ENCODE measurements at places on chromosomes 3 and 15. TPM values are rescaled to one million over a fixed set of nuclear protein-coding genes. Genes with fewer than 3 reads are reported as not detected.

The LRTM1 gene
- not detected for total RNA-seq

The SNTN gene
- total RNA-seq, result not detected

The EOMES gene
- total RNA-seq, result not detected

The GPR149 gene
- total RNA-seq, result not detected

The FMN1 gene
- 6.2 TPM for total RNA-seq

The FAN1 gene
- 7.6 TPM for total RNA-seq

The PLXND1 gene
- total RNA-seq, result 61.4 TPM

The BTD gene
- total RNA-seq, result 15.3 TPM

The EEF1AKMT4 gene
- 8.1 TPM for total RNA-seq

The ABTB1 gene
- total RNA-seq, result 25.2 TPM

The MASP1 gene
- total RNA-seq, result 1.8 TPM

The POC1A gene
- total RNA-seq, result 8.7 TPM

The PLIN1 gene
- 0.72 TPM for total RNA-seq

The PPARG gene
- 48.1 TPM for total RNA-seq

The GATM gene
- total RNA-seq, result 0.96 TPM

The IL16 gene
- 2.7 TPM for total RNA-seq

The PKM gene
- 1,015 TPM for total RNA-seq

The AADACL2 gene
- total RNA-seq, result not detected

The CGNL1 gene
- total RNA-seq, result 0.39 TPM

The MTMR10 gene
- 8.5 TPM for total RNA-seq

The UBAP1L gene
- total RNA-seq, result 2.5 TPM

The DCBLD2 gene
- 148 TPM for total RNA-seq

The TMEM212 gene
- not detected for total RNA-seq

The DNAH12 gene
- not detected for total RNA-seq

The LRRC31 gene
- total RNA-seq, result not detected

The MYD88 gene
- total RNA-seq, result 39.7 TPM

The NEK4 gene
- 12.2 TPM for total RNA-seq

The CA12 gene
- total RNA-seq, result 10.3 TPM

The RAB27A gene
- 13.1 TPM for total RNA-seq

The STXBP5L gene
- not detected for total RNA-seq

The GABRG3 gene
- total RNA-seq, result not detected

The EXD1 gene
- not detected for total RNA-seq

The OR5K2 gene
- total RNA-seq, result not detected

The SMAD6 gene
- total RNA-seq, result 5.3 TPM

The UROC1 gene
- total RNA-seq, result not detected

The EFCC1 gene
- 0.65 TPM for total RNA-seq

The UPK1B gene
- total RNA-seq, result not detected

The CFAP92 gene
- total RNA-seq, result 0.40 TPM

The NPAP1 gene
- not detected for total RNA-seq

The FBN1 gene
- total RNA-seq, result 283 TPM

The SPTSSB gene
- total RNA-seq, result not detected

The PLA1A gene
- total RNA-seq, result not detected

The FAM174B gene
- total RNA-seq, result 0.16 TPM

The GOLGA6D gene
- not detected for total RNA-seq

The HCLS1 gene
- total RNA-seq, result 1.9 TPM

The SKOR1 gene
- total RNA-seq, result 0.13 TPM

The OR5H2 gene
- total RNA-seq, result not detected

The SOX2 gene
- not detected for total RNA-seq

The ANKDD1A gene
- total RNA-seq, result 8.7 TPM

The SNURF gene
- 1.7 TPM for total RNA-seq

The SLC28A1 gene
- not detected for total RNA-seq

The TEX55 gene
- total RNA-seq, result not detected

Measured in epithelial cell of alveolus of lung (primary cell).